Stromal cell of bone marrow (primary cell): ENCODE measurements at places on chromosomes 4 and X.

DNA sequence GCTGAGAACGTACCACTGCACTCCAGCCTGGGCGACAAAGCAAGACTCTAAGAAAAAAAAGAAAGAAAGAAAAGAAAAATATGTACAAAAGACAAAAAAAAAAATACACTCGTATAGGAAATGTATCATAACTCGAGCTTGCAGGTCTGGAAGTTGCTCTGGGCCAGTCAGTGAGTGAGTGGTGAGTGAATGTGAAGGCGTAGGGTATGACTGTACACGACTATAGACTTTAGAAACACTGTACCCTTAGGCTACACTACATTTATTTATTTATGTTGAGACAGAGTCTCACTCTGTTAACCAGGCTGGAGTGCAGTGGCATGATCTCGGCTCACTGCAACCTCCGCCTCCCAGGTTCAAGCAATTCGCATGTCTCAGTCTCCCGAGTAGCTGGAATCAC, 29.4 kb downstream of the EVC2 start:
- DNase-seq, result no peak

DNA sequence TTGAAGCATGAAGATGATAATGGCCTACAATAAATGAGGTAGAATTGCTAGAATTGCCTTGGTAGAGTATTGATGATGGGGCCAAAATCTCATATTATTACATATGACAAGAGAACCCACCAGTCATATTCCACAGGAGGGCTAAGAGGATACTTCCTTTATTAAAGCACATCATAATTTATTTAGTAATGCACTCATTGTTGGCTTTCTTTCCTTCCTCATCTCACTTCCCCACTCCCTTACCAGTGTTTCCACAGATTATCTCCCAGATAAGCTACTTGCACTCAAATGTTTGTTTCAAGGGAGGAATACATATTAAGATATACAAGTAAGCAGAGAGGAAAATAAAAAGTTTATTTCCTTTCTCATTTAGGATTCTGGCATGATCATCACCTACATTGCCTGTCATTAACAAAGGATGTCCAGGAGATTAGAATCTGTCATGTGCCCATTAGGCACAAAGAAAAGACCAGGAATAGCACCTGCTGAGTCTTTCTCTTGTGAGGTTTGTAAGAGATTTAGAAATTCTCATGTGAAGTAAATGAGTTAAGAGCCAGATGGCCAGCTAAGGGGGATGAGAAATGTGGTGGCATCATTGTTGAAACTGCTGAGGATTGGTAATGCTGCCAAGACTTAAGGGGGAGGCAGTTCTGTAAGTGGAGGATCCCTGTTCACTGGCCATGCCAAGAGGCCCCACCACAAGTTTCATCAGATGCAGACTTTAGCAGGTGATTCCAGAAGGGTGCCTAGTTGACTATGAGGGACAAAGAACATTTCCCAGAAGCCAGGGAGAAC, 52.4 kb upstream of the PRDM8 start:
- DNase-seq, result no peak

DNA sequence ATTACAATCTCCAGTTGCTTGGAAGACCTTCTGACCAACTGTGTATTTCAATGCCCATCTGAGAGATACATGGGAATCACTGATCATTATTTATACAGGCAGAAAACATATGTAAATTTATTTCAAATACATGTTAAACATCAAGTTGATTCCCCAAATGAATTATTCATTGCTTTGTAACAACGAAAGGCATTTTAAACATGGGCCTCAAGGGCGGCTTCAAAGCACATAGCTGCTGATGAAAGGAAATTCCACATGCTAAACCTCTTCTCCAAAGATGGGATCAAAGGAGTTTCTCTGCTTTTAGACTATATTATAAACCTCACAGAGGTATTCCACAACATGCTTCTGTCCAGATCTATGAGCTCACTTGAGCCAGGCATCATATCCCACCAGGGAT, 4.3 kb upstream of the RAB40A start:
- no peak for DNase-seq

GRCh38 chr4:5870701-5871100, 22.2 kb downstream of the CRMP1 start:
- DNase-seq, result no peak

GRCh38 chr4:75107755-75108612, 175.1 kb downstream of the PARM1 start:
- DNase-seq, result peak; percentile 1

DNA sequence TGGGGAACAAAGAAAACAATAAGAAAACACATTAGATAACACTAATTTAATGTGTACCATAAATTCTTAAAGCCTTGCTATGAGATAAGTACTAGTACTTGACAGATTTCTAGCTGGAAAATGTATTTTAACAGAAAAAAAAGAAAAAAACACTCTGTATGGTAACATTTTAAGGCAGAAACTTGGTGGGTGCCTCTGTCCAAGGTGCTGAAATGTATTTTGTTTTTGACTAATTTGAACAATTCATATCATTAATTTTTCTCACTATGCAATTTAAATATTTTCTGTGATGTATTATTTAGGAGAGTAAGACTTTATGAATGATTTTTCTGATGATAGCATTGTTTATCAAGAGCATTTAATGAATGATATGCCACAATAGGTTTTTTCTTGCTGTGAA, 107.5 kb downstream of the GABRG1 start:
- DNase-seq, result no peak

DNA sequence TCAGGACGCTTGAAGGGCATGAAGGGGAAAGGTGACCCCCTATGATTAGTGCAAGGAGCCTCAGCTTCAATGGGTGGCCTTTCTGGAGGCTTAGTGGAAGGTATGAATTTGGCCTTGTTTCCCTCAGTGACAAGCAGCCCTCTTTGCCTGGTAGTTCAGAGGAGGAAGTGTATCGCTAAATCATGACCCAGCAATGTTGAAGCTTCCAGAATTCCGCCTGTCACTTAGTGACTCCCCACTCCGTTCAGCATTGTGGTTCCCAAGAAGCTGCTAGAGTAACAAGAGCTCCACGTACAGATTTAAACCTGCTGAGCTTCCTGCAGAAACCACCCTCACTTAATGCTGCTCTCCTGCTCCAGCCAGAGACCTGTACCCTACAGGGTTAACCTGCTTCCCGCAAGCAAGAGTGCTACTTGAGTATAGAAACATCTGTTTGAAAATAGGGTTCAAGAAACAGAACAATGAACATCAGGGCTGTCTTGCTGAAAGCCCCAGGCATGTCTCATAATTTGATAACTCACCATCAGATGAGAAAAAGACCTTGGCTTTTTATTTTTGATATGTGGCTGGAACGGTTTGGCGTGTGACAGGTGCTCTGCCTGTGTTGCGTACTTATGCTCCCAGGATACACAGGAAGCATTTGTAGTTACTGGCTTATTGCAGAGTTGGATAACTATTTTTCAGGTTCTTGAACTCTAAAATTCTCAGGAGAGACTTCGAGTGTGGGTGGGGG, 105.2 kb downstream of the UCHL1 start:
- DNase-seq, result no peak

GRCh38 chrX:16671005-16671404, 21.0 kb downstream of the S100G start:
- DNase-seq, result no peak

- DNase-seq, result no peak
Measured at GRCh38 chr4:102817021-102817605, 10.2 kb downstream of the UBE2D3 start.

DNA sequence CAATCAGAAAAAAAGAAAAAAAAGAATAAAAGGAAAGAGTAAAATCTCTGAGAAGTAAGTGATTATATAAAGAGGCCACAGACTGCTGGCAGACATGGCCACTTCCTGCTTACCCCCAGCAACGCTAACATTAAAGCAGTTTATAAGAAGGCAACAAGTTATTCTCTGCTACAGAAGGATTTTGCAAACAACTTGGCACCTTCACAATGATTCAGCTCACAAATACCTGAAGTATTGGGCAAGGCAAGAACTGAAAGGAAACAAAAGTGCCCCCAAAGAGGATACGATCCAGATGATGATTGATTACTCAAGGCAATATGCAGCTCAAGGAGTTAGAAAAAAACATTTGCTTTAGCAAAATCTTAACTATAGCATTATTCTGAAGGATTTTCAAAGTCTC, 718.8 kb downstream of the KLHL13 start:
- no peak for DNase-seq

DNA sequence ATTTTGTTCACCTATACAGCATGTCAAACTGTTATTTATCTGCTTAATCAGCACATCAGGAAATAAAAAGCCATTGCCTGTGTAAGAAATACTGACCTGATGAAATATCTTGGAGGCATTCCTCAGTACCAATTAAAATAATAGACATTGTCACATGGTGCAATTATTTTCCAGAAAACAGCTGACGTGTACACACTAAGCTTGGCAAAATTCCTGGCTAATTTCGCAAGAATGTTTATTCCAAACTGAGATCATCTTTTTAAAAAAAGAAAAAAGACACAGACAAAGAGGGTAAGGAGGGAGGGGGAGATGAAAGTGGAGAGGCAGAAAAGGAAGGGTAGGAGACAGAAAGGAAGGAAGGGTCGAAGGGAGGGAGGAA, 61.9 kb upstream of the NFKB1 start:
- peak; percentile 85 for DNase-seq

GRCh38 chrX:47746446-47746845, 87.5 kb upstream of the UXT start:
- no peak for DNase-seq

- peak; percentile 6 for DNase-seq
Measured at GRCh38 chr4:65089666-65090065, 580.6 kb downstream of the EPHA5 start.

DNA sequence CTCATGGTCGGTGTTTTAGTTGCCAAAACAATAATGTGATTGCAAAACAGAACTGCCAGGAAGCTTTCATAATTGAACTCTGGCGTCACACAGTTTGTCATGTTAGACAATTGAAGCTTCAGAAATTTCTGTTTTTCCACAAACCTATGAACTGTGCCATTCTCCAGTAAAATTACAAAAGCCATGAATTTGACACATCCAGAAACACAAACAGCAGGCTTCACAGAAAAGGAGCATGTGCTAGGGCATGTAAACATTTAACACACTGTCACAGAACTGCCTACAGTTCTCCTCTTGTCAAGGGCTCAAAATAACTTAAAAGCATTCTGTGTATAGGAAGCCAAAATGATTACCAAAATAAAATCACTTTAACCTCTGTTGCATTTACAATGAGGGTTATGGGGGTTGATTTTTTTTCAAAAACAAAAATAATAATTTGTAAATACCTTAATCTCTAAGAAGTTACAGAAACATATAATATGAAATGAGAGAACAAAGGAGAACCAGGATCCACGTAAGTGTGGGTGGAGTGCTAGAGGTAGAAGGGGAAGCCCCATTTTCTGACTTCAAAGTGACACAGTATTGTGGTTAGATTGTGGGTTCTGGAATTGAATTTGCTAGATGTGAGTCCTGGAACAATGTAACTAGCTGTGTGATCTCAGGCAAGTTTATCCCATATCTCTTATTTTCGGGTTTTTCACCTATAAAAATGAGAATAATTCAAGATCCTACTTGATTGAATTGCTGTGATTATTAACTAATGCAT, 295.0 kb downstream of the CENPC start:
- no peak for DNase-seq

DNA sequence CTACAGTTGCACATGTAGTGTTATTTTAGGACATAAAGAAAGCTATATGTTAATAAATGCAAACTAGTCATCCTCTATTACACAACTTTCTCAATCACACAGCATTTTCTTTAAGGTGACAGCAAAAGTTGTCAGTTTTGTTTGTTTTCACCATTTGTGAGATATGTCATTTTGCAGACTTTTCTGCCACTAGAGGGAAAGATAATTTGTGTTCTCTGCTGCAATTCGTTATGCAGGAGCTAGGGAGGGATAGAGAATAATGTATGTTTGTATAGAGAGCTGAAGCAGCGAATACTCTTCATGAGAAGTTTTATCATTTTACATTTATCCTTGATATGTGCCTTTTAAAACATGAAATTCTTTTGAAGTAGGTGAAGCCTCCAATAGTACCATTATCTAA, 670.6 kb upstream of the ATOH1 start:
- DNase-seq, result no peak

DNA sequence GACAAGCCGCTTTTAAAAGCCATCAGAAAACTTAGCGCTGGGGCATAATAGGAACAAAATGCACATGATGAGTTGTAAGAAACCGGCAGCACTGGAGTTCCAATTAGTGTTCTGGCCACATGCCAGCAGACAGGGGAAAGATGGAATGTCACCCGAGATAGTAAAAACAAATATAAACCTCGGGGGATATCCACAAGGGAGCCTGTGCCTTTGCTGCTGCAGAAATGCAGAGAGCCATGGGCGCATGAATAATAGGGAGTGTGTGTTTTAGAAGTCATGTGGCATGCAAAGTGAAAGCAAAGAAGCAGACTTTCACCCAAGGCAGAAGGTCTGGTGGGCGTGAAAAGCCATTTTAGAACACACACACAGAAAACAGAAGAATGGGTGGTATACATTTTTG, 19.1 kb downstream of the GPRASP3 start:
- no peak for DNase-seq

DNA sequence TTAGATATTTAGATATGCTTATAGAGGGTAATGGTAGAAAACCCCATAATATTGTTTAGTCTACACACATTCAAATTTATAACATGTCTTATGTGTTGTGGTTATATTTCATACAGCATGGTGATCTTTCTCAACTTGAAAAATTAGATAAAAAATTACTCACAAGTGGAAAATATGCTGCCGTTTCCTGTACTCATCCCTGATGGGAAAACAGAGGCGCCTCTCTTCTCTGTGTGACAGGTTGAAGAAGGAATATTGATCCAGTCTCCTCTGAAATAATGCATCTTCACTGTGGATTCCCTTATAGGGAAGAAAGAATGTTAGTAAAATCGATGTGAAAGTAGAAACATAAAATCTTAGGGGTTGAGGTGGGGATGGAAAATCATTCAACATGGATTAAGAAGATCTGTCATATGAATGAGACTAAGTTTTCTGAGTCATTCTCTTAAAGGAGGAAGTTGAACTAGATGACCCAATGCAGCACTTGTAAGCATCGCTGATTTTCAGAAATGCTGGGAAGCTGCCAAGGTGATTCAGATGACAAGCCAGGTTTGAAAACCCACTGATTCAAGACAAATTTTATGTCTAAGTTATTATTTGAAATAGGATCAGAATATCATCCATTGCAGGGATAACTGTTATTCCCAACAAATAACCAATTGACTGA, 70.7 kb downstream of the ANKRD50 start:
- DNase-seq, result peak; percentile 72

- DNase-seq, result peak; percentile 39
Measured at GRCh38 chr4:22385611-22386011, 130.3 kb downstream of the ADGRA3 start.

- no peak for DNase-seq
Measured at GRCh38 chr4:41874398-41874797, 60.8 kb upstream of the TMEM33 start.
